ENCODE measurements at places on chromosomes 13 and 19.

- DNase-seq: no peak
Observed at GRCh38 chr13:95298971-95299621, 2.2 kb downstream of the ABCC4 start.

GRCh38 chr13:35524171-35524570 is 47.7 kb upstream of the MAB21L1 start:
- DNase-seq: no peak

- peak; percentile 51 for DNase-seq
Observed at GRCh38 chr19:53927739-53928138, 18.7 kb downstream of the CACNG7 start.

DNA sequence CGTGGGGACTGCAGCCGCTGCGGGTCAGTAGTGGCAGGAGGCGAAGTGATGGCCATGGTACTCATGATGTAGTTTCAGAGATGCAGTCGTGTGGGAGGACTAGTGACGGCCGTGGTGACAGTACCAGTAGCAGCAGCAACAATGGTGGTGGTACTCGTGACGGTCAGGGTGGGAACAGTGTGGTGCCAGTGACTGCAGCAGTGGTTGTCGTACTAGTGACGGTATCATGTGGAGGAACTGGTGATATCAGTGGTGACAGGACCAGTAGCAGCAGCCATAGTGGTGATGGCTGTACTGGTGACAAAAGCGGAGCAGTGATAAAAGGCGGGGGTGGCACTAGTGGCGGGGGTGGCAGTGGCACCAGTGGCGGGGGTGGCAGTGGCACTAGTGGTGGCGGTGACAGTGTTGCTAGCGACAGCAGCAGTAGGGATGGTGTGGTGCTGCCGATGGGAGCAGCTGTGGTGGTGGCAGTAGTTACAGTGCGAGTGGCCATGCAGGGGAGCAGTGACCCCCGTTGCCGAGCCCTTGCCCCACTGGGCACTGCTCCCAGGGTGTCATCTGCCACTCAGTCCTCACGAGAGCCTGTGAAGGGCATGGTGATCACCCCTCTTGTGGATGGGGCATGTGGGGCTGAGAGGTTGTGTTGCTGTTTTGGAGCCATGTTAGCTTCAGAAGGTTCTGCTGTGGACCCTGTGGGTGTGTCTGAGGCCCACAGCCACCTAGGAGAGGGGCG is 22.7 kb downstream of the ADPRHL1 start:
- no peak for DNase-seq

GRCh38 chr19:55463583-55464031 is 944 bp downstream of the C19orf85 start:
- no peak for DNase-seq

- DNase-seq: peak; percentile 65
Observed at GRCh38 chr19:38506723-38507550, 73.4 kb downstream of the RYR1 start.

DNA sequence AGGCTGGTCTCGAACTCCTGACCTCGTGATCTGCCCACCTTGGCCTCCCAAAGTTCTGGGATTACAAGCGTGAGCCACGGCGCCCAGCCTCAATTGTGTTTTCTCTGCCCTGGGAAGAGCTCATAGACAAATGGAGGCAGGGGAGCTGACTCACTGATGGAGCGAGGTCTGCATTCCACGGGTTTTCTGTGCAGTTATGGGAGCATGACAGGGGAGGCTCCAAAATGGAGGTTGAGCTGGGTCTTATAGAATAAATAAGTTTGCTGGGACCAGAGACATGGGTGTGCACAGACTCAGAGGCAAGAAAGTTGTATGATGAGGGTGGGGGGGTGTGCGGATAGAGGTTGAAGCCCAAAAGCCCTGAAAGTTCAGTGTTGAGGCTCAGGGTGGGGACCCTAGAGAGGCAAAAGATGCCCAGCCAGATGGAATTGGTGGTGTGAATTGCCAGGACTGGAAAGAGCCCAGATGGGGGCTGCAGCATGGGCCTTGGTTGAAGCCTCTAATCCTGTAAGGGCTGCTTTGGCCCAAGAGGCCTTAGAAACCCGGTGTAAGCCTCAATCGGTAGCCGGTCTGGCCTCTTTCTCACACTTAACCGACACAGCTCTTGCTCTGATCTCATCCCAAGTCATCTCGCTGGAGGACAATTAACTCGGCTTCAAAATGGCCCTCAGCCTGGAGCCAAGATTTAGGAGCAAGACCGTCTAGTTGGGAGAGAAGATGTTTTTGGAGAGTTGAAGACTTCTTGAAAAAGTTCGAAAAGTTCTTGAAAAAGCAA is 1.9 kb downstream of the TPM4 start:
- DNase-seq: no peak

DNA sequence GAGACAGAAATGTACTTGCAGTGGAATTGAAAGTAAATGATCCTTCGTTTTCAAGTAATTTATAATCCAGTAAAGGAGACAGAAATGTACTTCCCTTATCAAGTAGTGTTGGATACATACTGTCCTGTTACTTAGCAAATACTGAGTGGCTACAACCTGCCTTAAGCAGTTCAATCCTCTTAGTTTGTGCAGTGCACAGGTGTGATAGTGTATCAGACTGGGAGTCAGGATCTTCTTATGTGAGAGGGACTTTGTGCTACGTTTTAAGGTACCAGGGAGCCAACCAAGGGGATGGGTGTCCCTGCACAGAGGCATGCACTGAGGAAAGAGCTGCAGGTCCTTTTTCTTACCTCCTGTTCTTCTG is 111.1 kb downstream of the DNAJC3 start:
- DNase-seq: no peak

DNA sequence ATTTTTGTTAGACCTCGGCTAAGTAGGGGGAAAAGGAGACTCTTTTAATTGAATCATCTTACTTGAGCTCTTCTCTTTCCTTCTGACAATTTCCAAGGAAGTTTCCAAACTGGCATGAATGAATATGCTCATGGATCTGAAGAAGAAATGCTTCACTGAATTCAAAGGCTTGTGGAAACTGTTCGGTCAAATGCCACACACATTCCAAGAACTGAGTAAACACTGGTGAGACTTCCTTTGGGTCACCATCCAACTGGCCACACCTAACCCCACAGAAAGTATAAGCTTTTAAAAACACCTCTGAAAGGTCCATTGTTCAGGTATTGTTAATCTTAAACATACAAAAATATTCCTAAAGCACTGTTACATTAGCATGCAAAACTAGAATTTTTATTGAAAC is 33.6 kb downstream of the MTMR6 start:
- DNase-seq: no peak

GRCh38 chr19:39352381-39353255 is 10.4 kb downstream of the SAMD4B start:
- DNase-seq: no peak

- no peak for DNase-seq
Observed at GRCh38 chr19:8028951-8029491, 23.5 kb upstream of the CCL25 start.

- DNase-seq: no peak
Observed at GRCh38 chr19:53101518-53101917, 1.7 kb downstream of the ZNF160 start.

DNA sequence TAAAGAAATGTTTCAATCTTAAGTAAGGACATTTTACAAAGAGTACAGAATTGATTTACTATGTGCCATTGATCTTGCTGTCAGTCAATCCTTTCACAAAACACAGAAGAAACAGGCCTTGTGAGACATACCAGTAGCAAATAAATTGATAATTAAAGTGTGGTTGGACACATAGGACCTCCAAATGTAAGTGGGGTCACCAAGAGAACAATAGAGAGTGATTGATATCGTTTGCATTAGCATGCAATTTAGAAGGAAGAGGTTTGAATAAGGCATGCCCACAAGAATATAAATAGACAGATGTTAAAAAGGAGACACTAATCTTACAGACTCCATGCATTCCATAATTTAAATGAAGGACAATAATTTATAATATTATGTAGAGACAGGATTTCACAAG is 1628.3 kb downstream of the PCDH9 start:
- no peak for DNase-seq

DNA sequence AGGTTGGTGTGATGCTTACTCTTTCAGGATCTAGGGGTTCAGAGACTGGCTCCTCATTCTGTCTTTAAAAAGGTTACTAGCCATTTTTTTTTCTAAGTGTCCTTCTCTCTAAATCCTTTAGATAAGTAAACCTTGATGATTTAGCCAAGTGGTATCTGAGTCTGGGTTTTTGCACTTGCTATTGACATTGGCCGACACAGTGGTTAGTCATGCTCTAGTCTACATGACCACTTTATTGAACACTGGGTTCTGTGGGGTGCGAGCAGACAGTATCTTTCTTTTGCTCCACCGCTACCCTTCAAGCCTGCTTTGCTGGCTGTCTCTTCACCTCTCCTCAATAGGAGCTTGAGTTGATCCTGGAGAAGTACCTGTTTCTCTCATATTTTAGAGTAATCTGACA is 6.2 kb upstream of the NUP58 start:
- no peak for DNase-seq

- no peak for DNase-seq
Observed at GRCh38 chr13:20206698-20207235, 14.0 kb upstream of the GJB2 start.

DNA sequence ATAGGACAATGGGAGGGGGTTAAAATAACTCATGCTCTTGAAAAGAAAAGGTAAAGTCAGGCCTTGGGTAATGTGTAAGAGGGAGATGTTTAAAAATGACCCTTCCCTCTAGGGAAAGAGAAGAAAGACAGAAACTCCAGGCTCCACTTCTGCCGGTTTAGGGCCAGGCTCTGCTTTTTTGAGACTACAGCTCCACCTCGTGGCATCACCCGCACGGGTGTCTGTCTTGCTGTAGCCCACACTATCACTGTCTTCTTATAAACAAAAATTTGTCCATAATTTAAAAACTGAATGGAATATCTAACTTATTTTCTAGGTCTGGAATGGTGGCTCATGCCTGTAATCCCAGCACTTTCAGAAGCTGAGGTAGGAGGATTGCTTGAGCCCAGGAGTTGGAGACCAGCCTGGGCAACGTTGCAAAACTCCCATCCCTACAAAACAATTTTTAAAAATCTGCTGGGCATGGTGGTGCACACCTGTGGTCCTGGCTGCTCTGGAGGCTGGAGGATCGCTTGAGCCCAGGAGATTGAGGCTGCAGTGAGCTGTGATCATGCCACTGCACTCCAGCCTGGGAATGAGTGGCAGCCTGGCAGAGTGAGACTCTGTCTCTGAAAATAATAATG is 65.1 kb upstream of the GTF3A start:
- DNase-seq: peak; percentile 66

- no peak for DNase-seq
Observed at GRCh38 chr19:38917516-38917915, 5.5 kb upstream of the CCER2 start.

- no peak for DNase-seq
Observed at GRCh38 chr19:56114778-56115110, 6.4 kb downstream of the ZNF787 start.

- DNase-seq: peak; percentile 39
Observed at GRCh38 chr13:90238413-90238812, 1109.1 kb upstream of the MIR17HG start.

DNA sequence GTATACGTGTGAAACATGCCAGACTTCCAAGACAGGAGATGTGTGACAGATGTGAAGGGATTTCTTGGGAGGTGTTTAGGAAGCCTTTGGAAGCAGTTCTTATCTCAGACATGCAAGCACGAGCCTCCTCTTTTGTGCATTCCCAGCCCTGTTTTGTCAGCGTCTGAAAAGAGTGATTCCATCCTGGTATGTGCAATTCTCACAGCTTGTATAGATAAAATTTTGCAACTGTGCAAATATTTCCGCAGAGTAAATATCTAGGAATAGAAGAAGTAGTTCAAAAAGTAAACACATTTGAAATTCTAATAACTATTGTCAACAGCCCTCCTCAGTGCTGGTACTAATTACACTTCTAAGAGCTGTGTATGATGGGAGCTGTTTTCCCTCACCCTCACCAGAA is 72.3 kb upstream of the C1QTNF9B start:
- DNase-seq: no peak

DNA sequence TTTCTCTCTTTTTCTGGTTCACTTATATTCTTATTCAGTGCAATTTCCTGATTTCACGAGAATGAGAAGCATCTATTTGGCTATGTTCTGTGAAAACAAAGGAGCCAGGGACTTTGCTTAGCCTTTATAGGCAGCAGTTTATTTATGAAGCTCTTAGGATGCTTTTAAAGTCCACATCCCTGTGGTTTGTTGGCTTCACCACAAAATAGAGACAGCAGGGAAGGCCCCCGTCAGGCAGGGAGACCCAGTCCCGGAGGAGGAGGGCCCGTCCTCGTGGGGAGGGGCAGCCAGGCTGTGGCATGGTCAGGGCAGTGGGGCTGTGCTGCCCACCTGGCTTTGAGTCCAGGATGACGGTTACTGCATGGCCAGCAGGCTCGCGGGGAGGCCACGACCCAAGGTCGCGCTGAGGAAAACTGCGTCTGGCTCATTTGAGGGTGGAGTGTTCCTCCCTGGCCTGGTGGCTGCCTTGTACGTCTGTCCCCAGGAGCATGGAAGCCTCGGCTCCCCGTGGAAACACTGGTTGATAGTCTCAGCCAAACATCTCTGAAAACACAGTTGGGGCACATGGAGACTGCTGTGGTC is 92.7 kb downstream of the ATP11A start:
- DNase-seq: no peak

DNA sequence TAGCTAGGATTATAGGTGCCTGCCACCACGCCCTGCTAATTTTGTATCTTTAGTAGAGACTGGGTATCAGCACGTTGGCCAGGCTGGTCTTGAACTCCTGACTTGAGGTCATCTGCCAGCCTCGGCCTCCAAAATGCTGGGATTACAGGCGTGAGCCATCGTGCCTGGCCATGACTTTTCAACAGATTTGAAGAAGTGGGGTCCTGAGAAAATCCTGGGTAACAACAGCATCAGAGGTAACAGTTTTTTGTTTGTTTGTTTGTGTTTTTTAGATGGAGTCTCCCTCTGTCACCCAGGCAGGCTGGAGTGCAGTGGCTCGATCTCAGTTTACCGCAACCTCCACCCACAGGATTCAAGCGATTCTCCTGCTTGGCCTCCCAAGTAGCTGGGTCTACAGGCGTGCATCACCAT is 3.7 kb downstream of the JUNB start:
- no peak for DNase-seq

- DNase-seq: no peak
Observed at GRCh38 chr13:51475727-51476501, 23.1 kb upstream of the INTS6 start.

DNA sequence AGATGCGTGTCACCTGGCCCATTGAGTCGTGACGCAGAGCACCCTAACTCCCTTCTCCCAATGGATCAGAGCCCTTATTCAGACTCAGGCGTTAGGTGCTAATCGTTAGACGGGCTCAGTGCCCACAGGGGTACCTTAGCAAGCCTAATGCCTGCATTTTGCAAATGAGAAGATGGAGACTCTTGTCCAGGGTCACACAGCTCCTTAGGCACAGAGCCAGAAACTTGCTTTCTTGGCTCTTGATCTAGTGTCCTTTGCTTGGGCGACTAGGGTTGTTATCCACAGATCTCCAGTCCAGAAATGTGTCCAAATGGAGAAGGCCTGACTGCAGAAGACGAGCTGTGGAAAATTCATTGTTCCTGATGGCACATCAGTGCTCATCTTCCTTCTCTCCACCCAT is 85.1 kb downstream of the C13orf42 start:
- no peak for DNase-seq

- no peak for DNase-seq
Observed at GRCh38 chr19:2723747-2724146, 2.6 kb upstream of the DIRAS1 start.

- no peak for DNase-seq
Observed at GRCh38 chr13:45933203-45933908, 81.8 kb upstream of the SIAH3 start.

All from HTR-8/SVneo (cell line).